ENCODE measurements at places on chromosomes 4 and X. TPM values are rescaled to one million over a fixed set of nuclear protein-coding genes. Genes with fewer than 3 reads are reported as not detected.

DNA sequence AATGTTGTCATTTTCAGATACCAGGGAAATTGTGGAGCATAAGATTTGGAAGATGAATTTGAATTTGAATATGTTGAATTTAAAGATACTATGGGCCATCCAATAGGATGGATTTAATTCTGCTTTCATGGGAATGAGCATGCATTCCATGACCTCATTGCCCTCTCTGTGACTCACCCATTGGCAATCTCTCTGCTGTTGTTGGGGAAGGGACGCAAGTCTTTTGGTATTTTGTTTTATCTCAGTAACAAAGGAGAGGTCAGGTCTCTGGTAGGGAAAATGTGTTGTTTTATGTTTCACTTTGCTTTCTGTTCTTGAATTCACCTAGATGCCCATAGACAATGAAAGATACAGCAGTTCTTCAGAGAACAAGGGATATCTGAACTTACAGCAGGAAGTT, 42.1 kb upstream of the MAGEA4 start:
- DNase-seq: no peak

The NUDT11 gene
- 0.46 TPM for polyA plus RNA-seq

GRCh38 chr4:24753519-24753918, 41.9 kb upstream of the SOD3 start:
- no peak for DNase-seq

The UCHL1 gene
- polyA plus RNA-seq: 11.4 TPM

- no peak for DNase-seq
Observed at GRCh38 chrX:78168065-78168464, 28.6 kb upstream of the TAF9B start.

DNA sequence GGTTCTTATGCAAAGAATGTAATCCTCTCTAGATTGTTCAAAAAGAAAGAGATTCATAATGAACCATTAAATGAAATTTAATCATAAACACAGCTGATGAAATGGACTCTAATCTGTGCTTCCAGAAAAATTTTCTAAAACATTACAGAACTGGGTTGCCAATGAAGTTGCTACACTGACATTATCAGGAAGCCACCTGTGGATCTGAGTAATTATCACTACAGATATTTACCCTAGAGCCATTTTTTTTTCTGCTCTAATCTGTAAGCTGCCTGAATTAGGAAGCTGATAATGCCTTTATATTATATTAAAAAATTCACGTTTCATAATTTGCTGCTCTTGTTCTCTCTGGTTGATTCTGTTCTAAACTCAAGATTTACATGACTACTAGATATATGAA, 380.1 kb downstream of the GRIA2 start:
- DNase-seq: no peak

DNA sequence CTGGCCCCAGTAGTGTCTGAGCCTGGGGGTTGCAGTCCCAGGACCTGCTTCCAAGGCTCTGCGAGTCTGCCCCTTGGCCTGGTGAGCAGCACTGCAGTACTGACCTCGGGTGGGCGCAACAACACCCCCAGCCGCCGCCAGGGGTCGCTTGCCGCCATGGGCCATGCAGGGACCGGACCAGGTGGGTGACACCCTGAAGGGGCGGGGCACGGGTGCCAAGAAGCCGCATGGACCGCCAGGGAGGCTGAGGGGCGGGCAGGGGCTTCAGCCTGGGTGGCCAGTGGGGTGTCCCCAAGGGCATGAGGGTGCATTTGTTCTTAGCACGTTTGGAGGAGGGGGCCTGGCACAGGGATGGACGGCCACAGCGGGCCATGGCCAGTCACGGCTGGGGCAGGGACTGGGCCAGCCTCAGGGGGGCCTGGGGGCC, 25.0 kb downstream of the TACC3 start:
- peak; percentile 78 for DNase-seq

The STBD1 gene
- polyA plus RNA-seq: 6.0 TPM

GRCh38 chr4:54687887-54688841, 30.4 kb downstream of the KIT start:
- no peak for DNase-seq

The SH3D19 gene
- 84.7 TPM for polyA plus RNA-seq

- DNase-seq: peak; percentile 90
Observed at GRCh38 chr4:15149839-15150592, 147.7 kb downstream of the CPEB2 start.

- peak; percentile 42 for DNase-seq
Observed at GRCh38 chr4:6951880-6952381, 42.3 kb downstream of the TBC1D14 start.

DNA sequence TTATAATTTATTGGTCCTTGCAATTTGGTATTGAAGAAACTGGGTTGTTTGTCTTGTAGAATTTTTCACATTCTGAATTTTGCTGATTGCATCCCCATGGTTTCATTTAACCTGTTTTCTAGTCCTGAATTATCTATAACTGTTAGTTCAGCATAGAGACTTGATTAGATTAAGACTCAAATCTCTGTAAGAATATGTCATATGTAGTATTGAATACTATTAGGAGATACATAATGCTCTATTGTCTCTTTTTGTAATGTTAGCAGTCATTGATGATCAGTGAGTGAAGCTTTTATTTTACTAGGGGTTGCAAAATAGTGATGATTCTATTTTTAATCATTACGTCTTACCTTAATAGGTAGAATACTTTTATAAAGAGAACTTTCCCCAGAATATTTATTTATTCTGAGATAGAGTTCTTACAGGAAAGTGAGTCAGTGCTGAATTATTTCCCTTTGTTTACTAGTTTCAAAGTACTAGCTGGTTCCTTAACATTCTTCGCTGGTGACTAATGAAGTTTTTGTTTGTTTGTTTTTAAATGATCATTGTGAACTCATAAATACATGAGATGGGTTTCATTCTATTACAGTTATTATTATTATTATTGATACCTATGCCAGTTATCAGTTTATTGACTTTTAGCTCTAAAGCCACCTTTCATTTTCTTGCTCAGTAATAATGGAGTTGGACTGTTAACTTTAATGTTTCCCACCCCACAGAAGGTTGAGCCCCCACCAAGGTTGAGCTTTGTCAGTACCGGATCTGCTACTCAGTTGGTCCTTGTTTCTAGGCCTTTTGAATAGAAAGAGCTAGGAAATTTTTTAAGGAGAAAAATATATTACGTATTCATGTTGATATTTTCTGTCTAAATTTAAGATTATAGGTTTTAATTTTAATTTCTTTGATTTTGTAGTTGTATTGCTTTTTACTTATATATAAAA, 102.3 kb downstream of the LARP1B start:
- DNase-seq: no peak

DNA sequence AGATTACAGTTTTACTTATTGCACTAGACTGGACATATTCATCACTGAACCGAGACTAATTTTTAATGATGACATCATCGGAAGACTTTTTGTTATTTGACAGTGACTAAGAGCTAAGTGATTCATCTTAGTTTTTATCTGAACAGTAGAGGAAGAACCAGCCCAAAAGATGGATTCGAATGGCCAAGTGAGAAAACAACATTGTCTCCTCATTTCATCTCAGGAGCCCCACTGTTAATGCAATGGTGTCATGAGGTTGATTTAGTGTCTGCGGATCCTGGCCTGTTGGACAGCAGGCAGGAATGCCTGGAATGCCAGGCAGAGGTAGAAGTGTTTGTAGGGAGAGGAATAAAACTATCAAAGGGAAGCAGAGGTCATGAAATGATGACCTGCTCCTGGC, 37.8 kb upstream of the HPF1 start:
- no peak for DNase-seq

GRCh38 chr4:67332627-67333026, 212.7 kb downstream of the CENPC start:
- no peak for DNase-seq

- DNase-seq: no peak
Observed at GRCh38 chr4:80655662-80656061, 320.1 kb downstream of the CFAP299 start.

The SPOCK3 gene
- not detected for polyA plus RNA-seq

DNA sequence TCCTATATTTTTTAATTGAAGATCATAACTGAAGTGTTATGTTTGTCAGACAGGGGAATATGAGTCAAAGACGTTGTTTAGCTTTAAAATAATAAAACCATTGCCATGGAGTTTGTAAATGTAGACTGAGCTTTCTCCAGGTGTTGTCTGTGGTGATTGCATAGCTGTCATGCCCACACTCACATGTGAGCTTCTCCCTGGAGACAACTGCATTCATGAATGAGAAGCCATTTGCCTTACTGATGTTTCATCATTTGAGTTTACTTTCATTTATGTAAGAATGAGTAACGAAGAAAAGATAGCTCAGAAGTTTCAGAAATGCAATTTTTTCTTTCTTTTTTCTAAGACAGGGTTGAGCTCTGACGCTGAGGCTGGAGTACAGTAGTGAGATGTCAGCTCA, 339.1 kb downstream of the GALNTL6 start:
- DNase-seq: no peak

The TMSB15A gene
- polyA plus RNA-seq: 3.6 TPM

GRCh38 chr4:87152310-87153041, 67.9 kb downstream of the KLHL8 start:
- DNase-seq: no peak

The GPC4 gene
- polyA plus RNA-seq: 9.4 TPM

DNA sequence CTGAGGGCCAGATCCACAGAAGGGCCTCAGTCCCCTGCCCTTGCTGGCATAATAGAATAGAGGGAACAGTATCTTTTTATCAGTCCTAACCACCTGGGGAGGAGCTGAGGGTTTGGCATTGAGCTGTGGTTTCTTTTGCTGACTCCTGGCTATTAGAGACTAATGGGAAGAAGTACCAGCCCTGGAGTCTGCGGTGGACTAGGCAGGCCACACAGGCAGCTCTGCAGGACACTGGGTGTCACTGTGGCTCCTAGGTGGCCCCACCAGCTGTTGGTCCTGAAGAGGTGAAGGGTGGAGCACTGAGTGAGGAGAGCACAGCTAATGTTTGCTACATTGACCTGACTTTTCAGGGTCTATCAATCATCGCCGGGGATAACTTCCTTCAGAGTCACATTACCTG, 52.8 kb upstream of the GPC4 start:
- no peak for DNase-seq

The TMEM31 gene
- polyA plus RNA-seq: not detected

DNA sequence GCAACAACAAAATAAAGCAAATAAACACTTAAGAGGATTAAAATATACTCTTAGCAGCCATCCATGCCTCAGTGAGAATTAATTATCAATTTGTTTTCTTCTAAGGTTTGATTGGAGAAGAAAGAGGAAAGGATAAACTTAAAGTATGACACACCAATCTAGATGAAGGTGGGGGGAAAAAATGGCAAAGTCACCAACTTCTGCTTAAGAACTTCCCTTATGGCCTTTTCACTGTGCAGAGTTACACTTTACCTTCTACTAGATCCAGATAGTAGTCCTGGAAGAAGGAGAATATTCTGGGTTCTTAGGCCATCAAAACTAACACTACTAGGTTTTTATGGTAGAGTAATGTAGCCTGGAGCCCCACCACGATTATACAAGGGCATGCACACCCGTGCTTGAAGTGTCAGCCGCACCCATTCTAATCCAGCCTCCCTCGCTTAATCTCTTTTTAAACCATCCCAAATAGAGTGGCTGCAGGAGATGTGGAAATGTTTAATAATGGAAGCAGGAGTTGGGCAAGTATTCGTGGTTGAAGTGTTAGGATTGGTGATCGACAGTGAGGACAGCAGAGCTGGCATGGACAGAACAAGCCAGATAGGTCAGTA, 14.1 kb downstream of the ENPEP start:
- DNase-seq: no peak

DNA sequence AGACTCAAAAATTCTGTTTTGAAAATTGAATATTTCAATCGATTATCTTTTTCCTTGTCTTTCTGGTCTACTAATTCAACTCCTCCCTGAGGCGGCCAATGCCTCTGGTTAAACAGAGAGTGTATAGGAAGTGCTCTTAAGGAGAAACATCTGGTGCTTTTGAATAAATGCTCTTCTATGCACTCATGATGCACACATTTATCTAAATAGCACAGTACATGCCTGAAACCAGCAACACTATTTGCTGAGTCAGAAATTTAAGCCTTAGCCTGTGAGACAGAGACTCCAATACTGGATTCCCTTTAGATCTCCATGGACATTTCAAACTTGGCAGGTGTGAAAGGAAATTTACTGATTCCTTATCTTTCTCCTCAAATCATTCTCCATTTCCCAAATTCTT, 118.6 kb downstream of the SLIT2 start:
- DNase-seq: no peak

- DNase-seq: peak; percentile 69
Observed at GRCh38 chr4:123869286-123870215, 473.0 kb downstream of the SPRY1 start.

- no peak for DNase-seq
Observed at GRCh38 chr4:174934360-174934759, 16.2 kb downstream of the ADAM29 start.

DNA sequence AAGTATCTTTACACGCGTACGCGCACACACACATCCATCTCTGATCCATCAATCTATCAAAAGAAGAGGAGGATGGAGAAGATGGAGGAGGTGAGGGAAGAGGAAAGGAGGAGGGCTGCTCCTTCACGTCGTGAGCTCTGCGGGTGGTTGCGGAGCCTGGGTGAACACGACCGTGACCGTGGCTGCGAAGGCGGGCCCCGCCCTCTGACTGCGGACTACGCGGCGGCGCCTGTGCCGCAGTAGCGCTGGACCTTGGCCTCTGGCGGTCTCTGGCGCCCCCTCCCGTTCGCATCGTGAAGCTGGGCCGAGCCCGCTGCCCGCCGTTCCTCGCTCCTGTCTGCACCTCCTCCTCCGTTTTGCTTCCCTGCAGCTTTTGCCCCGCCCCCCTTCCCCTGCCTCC, 37.7 kb upstream of the ARAF start:
- peak; percentile 90 for DNase-seq

DNA sequence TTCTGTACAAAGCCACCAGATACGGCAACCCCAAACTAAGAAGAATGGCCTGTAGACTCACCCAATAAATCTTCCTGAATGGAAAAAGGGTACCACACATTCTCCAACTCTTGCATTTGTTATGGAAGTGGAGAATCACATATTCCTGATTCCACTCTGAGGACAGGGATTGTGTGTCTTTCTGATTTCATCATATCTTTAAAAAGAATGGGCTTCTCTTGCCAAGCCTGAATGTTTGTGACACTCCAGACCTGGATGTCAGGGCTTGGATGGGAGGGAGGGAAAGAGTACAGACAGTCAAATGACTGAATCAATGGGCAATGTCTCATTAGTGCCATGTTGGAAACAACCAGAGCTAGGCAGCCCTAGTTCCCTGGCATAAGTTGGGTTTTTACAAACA, 77.4 kb downstream of the PLAC1 start:
- no peak for DNase-seq

The SYTL5 gene
- 21.0 TPM for polyA plus RNA-seq

DNA sequence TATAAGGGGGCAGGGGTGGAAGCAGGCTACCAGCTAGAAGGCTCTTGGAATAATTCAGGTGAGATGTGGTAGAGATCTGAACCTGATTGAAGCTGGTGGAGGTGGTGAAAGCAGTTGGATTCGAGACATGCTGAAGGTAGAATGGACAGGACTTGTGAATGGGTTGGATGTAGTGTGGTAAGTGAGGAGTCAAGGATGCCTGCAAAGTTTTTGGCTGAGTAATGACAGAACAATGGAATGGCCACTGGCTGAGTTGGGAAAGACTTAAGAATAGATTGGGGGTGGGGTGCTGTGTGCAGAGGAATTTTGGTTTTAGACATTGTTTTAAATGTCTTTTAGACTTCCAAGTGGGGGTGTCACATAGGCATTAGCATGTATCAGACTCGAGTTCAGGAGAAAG, 33.5 kb downstream of the HPF1 start:
- DNase-seq: no peak

GRCh38 chr4:142940425-142941330, 94.6 kb upstream of the INPP4B start:
- no peak for DNase-seq

GRCh38 chrX:7420717-7421116, 272.8 kb upstream of the PUDP start:
- no peak for DNase-seq

- no peak for DNase-seq
Observed at GRCh38 chr4:124526769-124527168, 185.8 kb downstream of the ANKRD50 start.
